ENCODE measurements at places on chromosomes 5 and 9.

- DNase-seq, result no peak
Measured at GRCh38 chr9:132498531-132499210, 83.7 kb upstream of the BARHL1 start.

DNA sequence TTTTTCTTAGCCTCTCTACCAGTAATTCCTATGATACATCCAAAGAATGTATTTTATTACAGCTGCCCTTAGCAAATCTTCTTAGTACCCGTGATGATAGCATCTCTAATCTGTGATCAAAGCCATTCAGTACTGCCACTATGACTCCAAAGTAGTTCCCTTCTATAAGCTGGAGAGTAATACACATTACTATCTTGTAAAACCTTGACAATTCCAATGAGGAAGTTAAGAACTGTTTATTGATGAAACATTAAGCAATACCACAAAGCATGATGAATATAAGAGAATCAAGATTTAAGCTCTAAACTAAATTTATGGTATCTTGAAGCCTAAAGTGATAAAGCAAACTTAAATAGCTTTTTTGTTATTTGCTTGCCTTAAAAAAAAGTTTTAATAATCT lies 86.1 kb downstream of the SMIM23 start:
- DNase-seq, result no peak

DNA sequence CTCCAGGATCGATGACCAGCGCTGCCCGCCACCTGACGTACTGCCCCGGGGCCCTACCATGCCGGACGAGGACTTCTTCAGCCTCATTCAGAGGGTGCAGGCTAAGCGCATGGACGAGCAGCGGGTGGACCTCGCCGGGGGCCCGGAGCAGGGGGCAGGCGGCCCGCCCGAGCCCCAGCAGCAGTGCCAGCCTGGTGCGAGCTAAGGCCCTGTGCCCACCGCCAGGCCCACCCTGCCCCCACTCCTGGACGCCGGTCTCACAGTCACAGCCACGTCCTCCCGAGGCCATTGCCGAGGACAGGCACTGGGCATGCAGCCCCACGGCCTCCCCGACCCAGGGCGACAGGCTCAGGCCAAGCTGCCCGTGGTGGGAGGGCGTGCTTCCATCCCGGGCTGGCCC lies 5.5 kb downstream of the DNLZ start:
- DNase-seq, result no peak

DNA sequence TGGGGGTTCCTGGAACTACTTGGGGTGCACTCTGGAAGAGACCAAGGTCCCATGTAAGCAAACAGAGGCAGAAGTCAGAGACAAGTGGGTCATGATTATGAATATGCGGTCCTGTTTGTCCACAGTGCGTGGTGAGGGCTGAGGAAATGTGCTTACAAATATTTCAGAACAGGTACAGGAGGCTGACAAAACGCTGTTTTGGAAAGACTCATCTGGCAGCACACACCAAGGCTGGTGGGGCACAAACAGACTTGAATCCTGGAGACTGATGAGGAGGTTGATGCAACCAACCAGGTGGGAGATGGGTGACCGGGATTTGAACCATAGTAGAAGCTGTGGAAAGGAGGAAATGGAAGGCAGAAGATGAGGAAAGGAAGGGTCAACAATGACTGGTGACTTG lies 83.8 kb downstream of the ADRB2 start:
- DNase-seq, result no peak

DNA sequence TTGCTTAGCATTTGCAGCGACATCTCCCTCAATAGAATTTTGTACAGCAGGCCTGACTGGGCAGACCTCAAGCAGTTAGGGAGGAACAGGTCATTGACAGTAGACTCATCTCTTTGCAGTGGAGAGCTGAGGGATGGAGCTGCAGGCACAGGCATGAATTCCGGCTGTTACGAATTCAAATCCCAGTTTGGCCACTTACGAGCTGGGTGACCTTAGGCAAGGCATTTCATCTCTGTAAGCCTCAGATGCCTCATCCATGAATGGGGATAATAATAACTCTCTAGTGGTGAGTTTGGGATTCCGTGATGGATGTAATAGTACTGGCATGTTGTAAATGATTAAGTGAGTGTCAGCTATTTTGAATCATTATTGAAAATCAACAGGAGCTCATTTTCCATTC lies 195.3 kb downstream of the SEMA6A start:
- no peak for DNase-seq

- no peak for DNase-seq
Measured at GRCh38 chr9:22157276-22157675, 148.2 kb upstream of the CDKN2B start.

DNA sequence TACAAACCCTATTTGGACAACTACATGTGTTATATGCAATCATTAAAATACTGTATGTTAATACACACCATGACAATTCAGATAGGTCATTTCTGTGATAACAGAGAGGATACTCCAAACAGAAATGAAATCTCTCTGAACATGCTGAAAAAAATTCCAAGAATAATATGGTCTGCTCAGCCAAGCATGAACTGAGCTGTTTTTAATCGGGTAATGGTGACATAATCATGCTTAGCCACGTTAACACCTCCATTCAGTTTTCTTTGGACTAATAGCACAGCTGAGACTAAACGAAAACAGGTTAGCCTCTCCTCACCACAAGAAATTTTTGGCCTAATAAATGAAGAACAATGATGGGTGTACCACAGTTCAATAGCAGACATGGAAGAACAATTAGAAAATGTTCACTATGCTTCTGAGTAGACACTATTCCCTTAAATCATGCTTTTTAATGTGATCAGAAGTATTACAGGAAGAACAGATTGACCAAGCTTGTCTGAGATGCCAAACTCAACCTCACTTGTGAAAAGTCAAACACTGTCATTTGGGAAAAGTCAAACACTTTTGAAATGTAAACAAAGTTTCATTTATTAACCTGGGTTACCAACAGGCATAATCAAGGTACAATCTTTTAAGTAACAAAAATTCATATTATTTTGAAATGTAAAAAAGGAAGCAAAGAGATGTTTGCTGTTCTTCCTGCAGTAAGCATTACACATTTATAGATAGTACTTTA lies 19.4 kb downstream of the RAB14 start:
- no peak for DNase-seq

- no peak for DNase-seq
Measured at GRCh38 chr5:131387255-131387654, 123.4 kb downstream of the CDC42SE2 start.

GRCh38 chr5:15929611-15930263 lies 249.9 kb downstream of the MARCHF11 start:
- DNase-seq, result no peak

GRCh38 chr9:134195558-134195957 lies 31.2 kb upstream of the RNU6ATAC start:
- DNase-seq, result no peak

DNA sequence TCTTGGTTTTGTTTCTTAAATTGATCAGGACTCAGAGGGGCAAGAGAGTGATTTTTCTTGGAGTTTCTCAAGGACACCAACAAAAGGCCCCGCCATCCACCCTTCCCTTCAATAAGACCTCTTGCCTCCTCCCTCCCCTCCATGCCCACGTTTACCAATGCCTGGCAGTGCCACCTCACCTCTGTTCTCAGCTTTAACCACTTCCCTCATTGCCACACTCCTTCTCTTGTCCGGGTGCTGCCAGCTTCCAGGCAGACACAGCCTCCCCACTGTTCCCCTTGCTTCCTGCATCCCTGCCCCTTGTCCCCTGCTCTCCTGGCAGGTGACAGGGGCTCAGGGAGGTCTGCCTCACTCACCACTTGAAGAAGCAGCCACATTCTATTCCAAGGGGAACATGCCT lies 90.8 kb downstream of the LHX2 start:
- no peak for DNase-seq

- no peak for DNase-seq
Measured at GRCh38 chr5:148834689-148835088, 8.3 kb downstream of the ADRB2 start.

DNA sequence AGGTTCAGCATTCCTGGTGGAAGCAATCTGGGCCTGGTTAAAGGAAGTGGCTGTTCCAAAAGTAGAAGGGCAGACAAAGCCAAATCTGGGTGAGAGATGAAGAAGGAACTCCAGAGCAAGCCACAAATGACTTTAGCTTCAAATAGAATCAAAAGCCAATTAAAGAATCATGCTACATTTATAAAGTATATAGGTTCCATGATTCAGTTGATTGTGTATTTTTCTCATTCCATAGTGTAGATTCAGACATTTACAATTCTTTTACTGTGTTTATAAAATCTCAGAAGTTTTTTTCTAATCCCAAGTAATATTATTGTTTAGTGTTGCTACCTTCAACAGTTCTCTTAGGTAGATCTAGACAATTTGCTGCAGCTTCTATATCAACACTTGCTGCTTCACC lies 262.0 kb downstream of the PLK2 start:
- no peak for DNase-seq

- no peak for DNase-seq
Measured at GRCh38 chr5:151686674-151687407, at the start of gene SPARC. Gene SPARC (minus strand): TSS chr5:151686915. CDS start chr5:151676188, 10,727 bp downstream.

GRCh38 chr9:118360036-118360435 lies 655.8 kb downstream of the TLR4 start:
- no peak for DNase-seq

DNA sequence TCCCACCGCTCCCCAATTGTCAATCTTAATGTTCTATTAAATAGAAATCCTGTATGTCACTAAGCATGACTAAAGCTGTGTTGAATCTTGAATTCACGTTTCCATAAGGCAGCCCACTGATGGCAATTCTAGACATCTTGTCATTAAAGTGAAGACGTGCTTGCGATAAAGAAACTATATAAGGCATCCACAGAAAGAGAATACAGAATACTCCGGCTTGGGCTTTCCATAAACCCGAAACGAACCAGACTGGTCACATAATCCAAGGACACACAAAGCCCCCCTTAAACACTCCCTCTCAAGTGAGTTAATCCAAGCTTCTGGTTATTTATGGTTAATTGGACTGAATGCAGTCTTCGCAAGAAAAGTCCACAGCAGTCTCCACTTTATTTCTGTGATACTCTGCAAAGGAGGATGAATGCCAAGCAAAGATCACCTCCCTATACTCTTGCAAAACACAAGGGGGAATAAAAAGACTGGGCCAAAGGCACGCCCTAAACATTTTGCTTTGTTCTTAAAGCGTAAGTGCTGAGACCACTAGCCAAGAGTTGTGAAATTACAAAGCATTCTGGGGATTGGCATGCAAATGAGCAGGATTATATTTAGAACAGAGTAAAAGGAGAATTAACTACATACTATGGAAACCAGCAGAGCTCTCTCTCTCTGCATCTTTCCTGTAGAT lies 54.7 kb downstream of the DPYSL3 start:
- DNase-seq, result no peak

DNA sequence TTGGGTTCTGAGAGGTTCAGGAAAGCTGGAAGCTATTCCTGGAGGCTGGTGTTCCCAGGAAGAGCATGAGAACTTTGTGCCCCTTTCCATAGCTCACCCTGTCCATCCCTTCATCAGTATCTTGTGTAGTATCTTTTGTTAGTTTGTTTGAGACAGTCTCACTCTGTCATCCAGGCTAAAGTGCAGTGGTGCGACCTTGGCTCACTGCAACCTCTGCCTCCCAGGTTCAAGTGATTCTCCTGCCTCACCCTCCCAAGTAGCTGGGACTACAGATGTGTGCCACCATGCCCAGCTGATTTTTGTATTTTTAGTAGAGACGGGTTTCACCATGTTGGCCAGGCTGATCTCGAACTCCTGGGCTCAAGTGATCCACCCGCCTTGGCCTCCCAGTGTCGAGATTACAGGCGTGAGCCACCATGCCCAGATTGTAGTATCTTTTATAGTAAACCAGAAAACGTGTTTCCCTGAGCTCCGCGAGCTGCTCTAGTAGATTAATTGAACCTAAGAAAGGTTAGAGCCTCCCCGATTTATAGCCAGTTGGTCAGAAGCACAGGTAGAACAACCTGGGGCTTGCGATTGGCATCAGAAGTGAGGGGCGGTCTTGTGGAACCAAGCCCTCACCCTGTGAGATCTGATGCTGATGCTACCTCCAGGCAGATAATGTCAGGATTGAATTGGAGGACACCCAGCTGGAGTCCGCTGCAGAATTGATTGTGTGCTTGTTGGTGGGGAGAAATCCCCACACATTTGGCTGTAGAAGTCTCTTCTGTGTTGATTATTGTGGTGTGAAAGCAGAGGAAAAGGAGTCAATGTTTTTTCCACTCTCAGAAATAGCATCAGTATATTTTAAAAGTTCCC lies 32.3 kb downstream of the ATP6V0E1 start:
- no peak for DNase-seq

- no peak for DNase-seq
Measured at GRCh38 chr5:65485405-65485804, 3.7 kb upstream of the ADAMTS6 start.

DNA sequence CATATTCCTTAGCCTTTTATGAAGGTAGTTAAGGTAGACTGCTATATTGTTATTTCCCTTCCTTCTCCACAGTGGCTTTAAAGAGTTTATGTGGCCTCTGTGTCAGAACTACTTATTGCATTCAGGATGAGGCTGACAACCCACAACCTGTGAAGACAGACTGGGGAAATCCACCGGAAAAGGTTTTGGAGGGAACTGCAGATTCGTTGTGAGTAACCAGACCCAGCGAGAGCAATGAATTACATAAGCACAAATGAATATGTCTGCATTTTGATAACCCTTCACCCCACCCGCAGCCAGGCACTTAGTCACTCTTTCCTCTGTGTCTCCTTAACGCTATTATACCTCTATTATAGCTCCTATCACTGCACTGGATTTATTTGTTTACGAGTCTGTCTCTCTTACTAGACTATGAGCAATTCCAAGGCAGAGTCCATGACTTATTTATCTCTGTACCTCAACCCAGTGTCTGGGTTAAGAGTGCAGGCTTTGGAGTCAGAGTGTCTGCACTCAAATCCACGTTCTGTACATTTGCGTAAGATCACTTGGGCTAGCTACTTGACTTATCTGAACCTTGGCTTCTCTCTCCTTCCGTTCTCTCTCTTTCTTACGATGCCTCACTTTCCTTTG lies 19.2 kb downstream of the KCTD16 start:
- peak; percentile 66 for DNase-seq

DNA sequence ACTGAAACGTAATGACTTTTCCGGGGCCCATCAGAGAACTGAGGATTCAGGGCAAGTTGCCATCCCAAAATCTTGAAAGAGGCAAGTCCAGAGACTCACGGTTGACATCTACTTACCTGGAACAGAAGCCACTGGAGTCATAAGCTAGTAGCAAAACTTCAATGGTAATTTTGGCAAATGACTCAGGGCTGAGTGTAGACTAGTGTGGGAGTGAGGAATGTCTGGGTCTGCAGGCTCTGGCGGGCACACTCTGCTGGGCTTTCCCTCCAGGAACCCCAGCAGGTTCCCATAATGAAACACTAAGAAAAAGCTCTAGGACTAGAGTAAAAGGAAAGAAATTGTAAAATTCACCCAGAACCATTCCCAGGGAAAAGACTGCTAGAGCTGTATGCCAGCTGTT lies 122.9 kb upstream of the NFIL3 start:
- no peak for DNase-seq

GRCh38 chr5:1268666-1269065 lies 26.2 kb downstream of the TERT start:
- peak; percentile 9 for DNase-seq

DNA sequence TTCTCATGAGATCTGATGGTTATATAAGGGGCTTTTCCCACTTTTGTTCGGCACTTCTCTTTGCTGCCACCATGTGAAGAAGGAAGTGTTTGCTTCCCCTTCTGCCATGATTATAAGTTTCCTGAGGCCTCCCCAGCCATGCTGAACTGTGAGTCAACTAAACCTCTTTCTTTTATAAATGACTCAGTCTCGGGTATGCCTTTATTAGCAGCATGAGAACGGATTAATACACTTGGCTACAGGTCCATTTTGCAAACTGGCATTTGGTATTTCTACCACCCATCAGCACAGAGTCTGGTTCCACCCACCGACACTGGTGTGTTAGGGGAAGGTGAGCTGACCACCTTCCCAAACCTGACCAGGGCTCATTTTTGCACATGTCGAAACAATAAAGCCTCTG lies 47.9 kb upstream of the RARS1 start:
- no peak for DNase-seq

Measured in stimulated activated CD4-positive, alpha-beta T cell treated with anti-CD3 and anti-CD28 coated beads, Interleukin-4, amount 100 ng/mL, for 48 hours (primary cell).